ENCODE measurements at places on chromosomes 1 and 21. TPM values are rescaled to one million over a fixed set of nuclear protein-coding genes. Genes with fewer than 3 reads are reported as not detected.

GRCh38 chr1:171935664-171936063 lies 94.4 kb downstream of the DNM3 start:
- DNase-seq = peak; percentile 2

GRCh38 chr1:155131285-155131684 lies 3.6 kb downstream of the EFNA1 start:
- no peak for DNase-seq

- peak; percentile 95 for DNase-seq
Measured at GRCh38 chr1:48202030-48202752, 20.3 kb upstream of the SLC5A9 start.

- DNase-seq = peak; percentile 74
Measured at GRCh38 chr1:44553771-44554170, 120.5 kb downstream of the TMEM53 start.

Gene GBP3
- total RNA-seq = 26.9 TPM

Gene TMEM50B
- 62.5 TPM for total RNA-seq

All from myocyte (in vitro differentiated cells).